ENCODE measurements at places on chromosomes 11 and 22.

DNA sequence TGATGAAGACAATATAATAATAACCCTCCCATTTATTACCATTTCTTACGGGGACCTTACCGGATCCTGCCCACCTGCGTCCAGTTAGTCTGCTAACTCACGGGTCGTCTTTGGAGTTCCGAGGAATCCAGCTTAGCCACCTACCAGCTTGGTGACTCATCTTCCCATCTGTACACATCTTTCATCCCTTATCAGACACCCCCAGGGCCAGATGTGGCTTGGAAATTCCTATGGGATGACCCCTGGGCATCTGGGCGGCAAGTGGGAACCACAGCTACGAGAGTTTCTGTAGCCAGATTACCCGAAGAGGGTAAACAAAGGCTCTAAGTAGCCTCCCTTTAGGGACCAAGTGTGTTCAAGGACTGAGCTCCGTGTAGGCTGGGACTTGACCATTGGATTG is 12.8 kb upstream of the PRR5 start:
- DNase-seq, result no peak

- no peak for DNase-seq
Measured at GRCh38 chr22:17810570-17811116, 36.4 kb upstream of the BID start.

DNA sequence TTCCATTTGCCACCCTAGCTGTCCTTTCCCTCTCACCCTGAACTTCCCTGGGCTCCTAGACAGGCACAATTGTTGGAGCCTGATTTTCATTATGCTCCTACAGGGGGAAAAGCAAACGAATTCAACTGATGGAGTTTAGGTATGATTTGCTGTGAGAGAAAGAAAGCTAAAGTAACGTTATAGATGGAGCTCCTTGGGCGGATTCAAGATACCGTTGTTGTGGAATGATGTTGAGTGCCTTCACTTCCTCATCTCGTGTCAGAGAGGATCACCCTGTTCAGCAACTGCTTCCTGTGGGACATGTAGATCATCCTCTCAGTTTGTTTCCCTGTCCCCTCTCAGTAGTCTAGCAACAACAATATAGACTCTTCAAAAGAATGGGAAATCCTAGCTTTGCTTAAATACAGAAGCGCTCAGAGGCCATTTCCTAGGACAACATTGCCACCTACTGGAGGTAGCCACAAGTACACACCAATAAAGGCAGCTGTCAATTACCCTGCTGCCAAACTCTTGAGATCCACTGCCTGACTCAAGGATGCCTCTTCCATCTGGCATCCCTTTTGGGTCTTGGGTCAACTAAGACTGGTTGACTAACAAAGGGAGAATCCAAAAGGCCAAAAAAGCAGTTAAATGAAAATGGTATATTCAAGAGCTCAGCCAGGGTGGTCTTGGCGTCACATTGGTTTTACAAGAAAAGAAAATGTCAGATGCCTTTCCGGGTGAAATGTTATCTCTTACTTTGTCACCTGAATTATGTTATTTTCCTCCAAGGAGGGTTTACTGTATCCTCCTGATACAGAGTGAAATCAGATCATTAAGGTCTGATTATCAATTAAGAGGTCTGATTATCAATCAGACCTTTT is 13.5 kb upstream of the DTX4 start:
- DNase-seq, result peak; percentile 73

DNA sequence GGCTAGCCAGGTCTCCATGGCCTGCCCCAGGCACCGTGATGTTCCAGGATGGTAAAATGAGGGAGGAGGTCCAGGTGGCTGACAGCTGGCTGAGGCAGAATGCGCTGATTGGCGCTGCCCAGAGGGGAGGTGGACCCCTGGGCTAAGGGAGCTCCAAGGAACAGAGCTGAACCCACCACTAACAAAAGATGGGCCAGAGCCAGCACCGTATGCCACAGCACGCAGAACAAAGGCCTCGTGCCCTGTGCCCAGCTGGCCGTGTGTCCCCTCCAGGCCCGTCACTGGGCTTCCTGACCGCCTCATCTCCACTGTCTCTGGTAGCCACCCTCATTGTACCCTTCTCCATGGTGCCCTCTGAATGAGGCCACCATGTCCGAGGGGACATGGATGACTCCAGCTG is 19.6 kb upstream of the PRODH start:
- DNase-seq, result no peak

Measured in iPS-NIHi11 (cell line).